ENCODE measurements at places on chromosomes 7 and 10.

DNA sequence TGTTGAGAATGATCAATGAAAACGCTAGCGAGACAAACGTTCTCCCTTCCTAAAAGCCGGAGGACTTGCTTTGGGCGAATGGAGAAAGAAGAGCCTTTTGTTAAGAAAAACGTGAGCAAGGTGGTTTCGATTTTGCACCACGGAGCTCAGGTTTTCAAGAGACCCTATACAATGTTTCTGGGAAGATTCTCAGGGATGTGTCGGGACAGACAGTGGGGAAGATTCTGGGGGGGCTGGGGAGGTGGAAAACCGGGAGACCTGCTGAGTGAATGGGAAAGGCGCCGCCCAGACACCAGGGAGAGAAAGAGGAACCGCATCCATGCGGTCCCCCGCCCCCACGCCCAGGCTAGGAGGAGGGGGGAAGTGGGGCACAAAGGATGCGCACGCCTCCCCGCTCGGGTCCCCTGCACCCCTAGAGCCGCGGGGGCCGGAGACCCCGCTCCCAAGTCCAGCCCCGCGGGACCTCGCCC lies 745 bp downstream of the YWHAG start:
- peak; percentile 57 for DNase-seq

DNA sequence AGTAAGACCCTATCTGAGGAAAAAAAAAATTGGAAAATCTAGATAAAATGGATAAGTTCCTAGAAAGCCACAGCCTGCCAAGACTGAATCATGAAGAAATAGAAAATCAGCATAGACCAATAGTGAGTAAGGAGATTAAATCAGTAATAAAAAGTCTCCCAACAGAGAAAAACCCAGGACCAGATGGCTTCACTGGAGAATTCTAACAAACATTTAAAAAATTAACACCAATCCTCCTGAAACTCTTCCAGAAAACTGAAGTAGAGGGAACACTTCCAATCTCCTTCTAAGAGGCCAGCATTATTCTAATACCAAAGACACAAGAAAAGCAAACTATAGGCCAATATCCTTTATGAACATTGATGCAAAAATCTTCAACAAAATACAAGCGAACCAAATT lies 8.8 kb upstream of the LIMK1 start:
- DNase-seq = no peak

DNA sequence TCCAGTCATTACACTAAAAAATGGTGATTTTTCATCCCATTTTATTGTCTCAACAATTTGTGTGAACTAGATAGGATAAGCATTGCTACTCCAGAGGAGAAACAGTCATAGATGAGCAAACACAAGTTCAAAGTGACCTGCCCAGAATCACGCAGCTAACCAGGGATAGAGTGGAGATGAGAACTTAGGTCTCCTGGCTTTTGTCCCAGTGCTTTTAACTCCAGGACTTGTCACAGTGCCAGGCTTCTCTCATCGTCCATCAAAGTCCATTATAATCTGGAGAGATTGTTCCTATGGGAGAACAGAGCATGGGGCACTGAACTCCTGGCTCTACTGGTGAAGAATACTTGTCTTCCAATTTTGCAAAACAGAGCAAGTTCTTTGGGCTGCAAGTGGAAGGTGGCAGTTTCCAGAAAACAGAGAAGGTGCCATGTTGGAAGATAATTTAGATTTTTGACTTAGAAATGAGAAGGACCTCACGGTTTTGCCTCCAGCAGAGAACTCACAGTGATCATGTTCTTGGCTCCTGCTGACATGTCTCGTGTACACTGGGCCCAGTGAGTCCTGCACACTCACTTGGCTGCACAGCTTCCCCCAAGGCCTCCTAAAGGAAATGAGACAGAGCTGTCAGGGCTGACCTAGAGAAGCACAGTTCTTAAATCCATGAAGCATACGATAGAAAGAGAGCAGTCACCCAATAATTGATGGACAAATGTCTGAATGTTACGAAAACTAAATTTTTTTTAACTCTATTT lies 322.9 kb upstream of the NRP1 start:
- DNase-seq = no peak

DNA sequence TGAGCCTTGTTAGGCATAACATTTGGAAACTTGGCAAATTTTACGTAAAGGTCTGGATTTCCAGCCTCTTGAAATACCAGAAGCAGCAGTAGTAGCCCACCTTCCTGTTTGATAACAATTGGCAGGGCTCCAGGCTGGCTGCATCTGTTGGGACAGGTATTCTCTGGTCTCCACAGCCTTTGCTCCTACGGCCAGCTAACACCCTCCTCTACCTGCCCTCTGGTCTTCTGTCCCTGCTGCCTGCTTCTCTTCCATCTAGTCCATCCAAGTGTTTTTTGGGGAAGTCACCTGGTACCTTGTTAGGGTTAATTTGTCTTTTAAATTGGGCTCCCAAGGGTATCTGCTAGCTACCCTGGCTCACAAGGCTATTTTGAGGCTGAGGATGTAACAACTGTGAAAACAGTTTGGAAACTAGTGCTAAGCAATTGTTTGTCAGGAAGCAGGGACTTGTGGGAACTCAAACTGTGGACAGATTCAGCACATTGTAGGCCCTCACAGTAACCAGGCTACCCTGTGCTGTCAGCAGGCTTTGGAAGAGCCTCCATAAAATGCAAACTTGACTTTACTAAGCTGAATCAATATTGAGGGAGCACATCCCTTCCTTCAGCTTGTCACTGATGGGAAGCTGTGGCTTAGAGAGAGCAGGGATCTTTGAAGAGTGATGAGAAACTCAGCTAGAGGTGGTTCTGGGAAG lies 8.5 kb downstream of the RPS24 start:
- DNase-seq = peak; percentile 30

DNA sequence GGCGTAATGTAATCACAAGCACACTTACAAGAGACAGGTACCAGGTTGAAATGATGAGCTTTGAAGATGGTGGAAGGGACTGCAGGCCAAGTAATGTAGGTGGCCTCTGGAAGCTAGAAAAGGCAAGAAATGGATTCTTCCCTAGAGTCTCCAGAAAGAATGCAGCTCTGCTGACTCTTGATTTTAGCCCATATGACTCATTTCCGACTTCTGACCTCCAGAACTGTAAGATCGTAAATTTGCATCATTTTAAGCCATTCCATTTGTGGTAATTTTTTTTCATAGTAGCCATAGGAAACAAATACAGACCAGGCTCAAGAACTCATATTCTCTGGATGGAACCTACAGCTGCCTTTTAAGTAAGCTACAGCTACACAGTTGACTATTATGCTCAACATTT lies 315.5 kb downstream of the MAGI2 start:
- peak; percentile 0 for DNase-seq

GRCh38 chr10:132827861-132828539 lies 42.1 kb upstream of the NKX6-2 start:
- no peak for DNase-seq

DNA sequence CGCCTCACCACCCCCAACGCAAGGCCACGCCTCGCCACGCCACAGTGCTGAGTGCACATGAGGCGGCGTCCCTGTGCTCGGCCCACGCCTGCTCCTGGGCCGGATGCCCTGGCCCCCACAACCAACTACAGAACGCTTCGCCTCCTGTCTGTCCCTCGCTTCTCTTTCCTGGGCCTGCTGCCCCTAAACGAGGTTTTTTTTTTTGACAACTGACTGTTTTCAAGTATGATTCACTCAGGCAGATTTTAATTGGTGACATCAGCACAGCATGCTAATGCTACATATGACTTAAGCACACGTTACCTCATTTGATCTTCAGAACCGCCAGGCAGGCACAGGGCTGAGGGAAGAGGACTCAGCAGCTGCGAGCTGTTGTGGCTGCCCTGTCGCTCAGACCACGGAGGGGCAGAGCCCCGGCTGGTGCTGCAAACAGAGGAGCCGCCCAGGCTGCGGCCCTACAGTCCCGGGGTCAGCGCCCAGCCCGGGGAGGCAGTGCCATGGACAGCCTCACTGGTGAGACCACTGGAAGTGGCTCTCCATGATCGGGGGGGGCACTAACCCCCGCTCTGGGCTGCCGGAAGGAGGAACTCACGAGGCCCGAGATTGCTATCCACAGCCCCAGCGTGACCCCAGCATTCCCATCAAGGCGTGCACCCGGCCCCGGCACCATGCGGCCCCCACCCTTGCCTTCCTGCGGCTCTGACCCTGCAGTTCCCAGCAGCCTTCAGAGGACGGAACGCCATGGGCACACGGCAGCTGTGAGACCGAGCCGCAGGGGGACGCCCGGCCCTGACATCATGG lies 212.8 kb downstream of the MAD1L1 start:
- peak; percentile 22 for DNase-seq

GRCh38 chr10:11655836-11656235 lies 44.4 kb upstream of the USP6NL start:
- no peak for DNase-seq

- DNase-seq = no peak
Measured at GRCh38 chr10:96380821-96381220, 22.0 kb upstream of the OPALIN start.

- DNase-seq = no peak
Measured at GRCh38 chr10:21100871-21101514, 203.9 kb upstream of the NEBL start.

DNA sequence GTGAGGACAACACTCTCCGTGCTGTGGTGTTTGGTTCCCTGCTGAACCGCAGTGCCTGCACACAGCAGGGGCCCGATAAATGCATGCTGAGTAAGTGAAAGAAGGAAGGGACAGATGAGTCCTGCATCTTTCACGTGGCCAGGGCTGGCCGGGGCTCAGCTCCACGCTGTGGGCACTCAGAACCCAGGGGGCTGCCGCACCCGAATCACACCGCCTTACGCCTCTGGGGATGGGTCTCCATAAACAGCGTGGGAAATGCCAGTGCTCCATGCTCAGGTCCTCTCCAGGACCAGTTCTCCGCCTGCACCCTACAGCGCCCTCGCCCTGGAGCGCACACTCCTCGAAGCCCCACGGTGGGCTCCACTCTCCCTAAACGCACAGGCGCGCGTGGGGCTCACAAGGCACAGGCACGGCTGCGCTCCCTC lies 38.1 kb downstream of the RASGEF1A start:
- no peak for DNase-seq

DNA sequence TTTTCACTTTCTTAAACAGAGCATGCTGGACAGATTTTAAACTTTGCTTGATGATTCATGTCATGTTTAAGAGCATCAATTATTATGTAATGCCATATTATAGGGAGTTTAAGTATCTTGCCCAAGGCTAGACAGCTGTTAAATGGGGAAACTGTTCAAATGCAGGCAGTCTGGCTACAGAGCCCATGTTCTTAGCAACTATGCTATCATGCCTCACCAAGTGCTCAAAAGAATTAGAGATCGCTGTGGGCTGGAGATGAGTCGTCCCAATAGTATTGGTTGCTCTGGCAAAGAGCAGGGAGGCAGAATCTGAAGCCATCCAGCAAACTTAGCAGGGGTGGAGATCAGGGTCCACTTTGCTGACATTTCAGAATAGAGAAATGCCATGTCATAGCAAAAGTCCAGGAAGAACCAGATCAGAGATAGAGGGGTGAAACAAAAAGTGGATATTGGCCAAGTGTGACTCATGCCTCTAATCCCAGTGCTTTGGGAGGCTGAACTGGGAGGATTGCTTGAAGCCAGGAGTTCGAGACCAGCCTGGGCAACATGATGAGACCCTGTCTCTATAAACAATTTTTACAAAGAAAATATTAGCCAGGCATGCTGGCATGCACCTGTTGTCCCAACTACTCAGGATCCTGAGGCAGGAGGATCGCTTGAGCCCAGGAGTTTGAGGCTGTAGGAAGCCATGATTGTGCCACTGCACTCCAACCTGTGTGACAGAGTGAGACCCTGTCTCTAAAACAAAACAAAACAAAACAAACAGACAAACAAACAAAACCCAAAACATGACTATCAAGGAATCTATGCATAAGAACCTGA lies 57.8 kb downstream of the BAMBI start:
- DNase-seq = peak; percentile 3

DNA sequence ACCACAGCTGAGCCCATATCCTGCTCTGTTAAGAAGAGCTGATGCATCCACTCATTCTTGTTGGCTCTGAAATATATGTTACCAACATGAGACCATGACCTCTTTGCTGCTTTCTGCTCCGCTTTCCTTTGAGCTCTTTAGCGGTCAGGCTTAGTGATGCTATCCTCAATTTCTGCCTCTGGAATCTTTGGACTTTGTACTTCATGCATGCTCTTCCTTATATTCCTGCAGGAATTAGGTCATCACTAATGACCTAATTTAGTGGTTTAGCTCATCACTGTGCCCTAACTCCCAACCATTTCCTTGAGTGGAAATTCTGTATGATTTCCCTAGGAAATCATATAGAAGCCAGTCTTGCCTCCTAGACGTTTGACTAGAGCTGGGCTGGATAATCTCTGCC lies 119.5 kb downstream of the AOAH start:
- no peak for DNase-seq

- DNase-seq = peak; percentile 68
Measured at GRCh38 chr7:45007571-45008328, 7.7 kb downstream of the CCM2 start.

DNA sequence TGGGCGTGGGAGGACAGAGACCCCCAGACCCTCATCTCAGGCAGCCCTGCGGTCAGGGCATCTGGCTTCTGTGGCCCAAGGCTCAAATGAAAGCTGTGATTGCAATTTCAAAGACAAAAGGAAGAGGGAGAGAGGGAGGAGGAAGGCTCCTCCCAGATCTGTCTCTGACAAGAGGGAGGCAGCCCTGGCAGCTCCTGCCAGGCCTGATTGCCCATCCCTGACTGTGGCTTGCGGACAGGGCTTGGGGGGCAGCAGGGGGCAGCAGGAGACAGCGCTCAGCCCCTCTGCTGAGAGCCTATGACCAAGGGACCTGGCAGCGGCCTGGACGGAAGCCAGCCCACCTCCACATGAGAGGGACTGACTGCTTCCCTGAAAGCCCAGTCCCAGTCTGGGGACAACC lies 91.8 kb downstream of the PTPRN2 start:
- DNase-seq = peak; percentile 29

DNA sequence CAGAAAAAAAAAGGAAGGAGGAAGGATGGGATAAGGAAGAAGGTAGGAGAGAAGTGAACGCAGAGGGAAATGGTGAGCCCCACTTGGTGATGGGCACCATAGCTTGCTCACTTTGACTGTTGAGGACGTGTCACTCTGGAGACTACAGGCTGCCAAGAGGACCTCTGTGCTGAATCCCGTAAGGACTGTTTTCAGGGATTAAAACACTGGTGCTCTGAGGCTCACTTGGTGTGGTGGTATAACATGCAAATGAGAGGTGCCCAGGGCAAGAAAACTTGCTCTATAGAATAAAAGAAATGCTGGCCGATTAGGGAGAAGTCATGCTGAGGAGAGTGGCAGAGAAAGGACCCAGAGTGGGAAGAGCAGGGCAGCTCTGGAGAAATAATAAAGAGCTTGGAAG lies 5.3 kb upstream of the IL2RA start:
- no peak for DNase-seq

- no peak for DNase-seq
Measured at GRCh38 chr10:65396997-65397396, 1528.8 kb upstream of the LRRTM3 start.

DNA sequence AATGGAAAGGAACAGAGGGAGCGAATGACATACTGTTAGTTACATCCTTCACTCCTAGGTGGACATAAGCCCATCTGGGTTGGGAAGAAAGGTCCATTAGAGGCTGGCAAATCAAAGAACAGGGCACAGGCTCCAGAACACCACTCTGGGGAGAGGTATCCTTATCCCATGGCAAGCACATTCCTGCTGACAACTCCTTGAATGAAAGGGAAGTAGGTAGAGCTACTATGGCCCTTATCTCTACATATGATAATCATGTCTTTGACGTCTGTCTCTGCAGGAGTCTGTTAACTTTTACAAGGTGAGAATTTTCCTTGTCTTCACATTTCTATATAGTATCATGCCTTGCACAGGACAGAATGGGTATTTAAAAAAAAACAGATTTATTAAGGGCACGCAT lies 10.4 kb downstream of the DENND11 start:
- no peak for DNase-seq

GRCh38 chr10:110698782-110699201 lies 54.7 kb downstream of the RBM20 start:
- no peak for DNase-seq

All from GM12865 (cell line).